Activated CD8-positive, alpha-beta memory T cell treated with anti-CD3 and anti-CD28 coated beads for 24 hours (primary cell): ENCODE measurements at places on chromosomes 3 and 15.

GRCh38 chr3:15063238-15063637 lies 1.9 kb downstream of the MRPS25 start:
- no peak for DNase-seq

DNA sequence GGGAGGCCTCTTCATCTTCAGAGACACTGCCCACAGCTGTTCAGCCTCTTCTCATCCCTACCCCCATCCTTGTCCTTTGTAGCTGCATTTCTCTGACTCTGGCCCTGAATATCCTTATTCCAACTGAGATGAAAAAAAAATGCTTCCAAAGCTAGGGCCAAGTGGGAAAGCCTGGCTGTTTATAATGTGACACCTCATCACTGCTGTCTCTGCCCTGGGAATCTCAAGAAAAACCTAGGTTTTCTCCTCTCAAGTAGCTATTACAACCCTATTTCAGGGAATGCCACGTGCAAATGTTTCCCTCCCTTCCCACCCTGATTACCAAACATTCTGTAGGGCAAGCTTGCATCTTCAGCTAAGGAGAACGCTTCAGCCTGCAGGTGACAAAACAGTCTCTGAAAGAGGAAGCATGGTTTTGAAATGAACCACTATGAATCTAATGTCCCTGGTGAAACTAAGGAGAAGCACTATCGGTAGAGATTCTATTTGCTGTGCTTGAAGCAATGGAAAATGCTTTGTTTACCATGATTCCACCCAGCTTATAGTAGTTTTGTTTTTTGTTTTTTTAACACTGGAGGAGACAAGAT lies 65.4 kb downstream of the USF3 start:
- no peak for DNase-seq

DNA sequence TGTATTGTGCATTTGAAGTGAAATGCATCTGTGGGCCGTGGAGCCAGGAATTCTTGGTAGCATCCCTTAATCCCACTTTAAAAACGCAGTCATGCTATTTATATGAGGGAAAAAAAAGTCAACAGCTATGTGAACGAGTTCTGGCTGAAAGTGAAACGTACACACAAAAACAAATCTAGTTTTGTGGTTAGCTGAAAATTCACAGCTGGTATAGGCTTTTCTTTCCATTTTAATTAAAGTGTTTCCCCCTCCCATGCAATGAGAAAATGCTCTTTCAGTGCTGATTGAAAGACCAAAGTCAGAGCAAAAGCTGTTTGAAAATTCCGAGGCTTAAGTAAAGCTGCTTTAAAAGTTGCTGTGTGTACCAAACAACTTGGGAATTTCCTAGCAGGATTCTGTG lies 297.4 kb downstream of the PLCL2 start:
- no peak for DNase-seq

DNA sequence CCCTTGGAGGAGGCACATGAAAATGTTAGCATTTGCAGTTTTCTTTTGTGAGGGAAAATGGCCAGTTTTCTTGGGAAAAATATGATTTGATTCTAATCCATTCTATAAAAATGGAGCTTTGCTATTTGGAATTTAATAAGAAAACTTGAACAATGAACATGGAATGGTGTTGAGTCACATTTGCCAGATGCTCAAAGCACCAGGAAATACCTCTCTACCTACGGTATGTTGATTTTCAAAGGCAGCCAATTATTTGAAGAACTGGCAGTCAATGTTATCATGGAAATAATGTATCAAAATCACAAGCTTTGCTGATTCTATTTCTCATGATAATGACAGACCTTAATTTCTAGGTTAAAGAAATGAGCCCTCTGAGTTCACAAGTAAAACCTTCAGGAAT lies 14.9 kb downstream of the NME9 start:
- DNase-seq = no peak

- no peak for DNase-seq
Measured at GRCh38 chr3:33807191-33807590, 8.8 kb downstream of the PDCD6IP start.

- no peak for DNase-seq
Measured at GRCh38 chr15:99989095-99989494, 255.9 kb upstream of the LYSMD4 start.

DNA sequence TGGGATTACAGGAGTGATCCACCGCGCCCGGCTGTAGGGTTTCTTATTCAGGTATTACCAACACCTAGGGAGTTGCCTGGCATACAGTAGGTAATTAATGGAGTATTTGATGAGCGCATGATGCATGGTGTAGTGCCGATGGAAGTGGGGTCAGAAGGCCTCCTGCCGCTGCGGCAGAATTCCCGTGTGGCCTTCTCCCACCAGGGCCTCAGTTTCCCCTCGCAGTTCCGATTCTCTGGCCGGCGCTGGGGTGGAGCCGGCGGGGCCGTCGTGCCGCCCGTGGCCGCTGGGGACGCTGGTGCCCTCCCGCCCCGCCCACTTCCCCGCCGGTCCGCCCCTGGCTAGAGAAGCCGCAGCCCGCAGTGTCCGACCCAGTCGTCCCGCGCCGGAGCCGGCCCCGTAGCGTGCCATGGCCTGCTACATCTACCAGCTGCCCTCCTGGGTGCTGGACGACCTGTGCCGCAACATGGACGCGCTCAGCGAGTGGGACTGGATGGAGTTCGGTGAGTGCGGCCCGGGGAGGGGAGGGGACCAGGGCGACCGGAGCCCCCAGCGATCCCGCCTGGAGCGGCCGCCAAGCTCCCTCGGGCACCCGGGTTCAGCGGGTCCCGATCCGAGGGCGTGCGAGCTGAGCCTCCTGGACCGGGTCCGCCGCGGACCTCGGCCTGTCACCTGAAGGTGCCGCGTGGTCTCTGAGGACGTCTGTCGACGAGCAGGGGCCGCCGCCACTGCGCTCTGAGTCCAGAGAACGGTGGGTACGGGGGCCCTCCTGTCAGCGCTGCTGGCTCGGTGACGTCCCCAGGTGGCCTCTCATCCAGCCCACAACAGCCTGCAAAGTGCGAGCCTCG lies at the start of gene IRAK2:
Gene IRAK2 (plus strand): TSS at position 374 of the 848 bp plus-strand sequence. CDS start 36 bp downstream, at position 410.
- peak; percentile 88 for DNase-seq

GRCh38 chr3:76369170-76369569 lies 583.8 kb upstream of the ZNF717 start:
- DNase-seq = no peak

GRCh38 chr15:30010746-30011145 lies 72.0 kb upstream of the GOLGA8J start:
- no peak for DNase-seq

- DNase-seq = peak; percentile 75
Measured at GRCh38 chr15:101242160-101242998, 9.5 kb downstream of the CHSY1 start.

- DNase-seq = no peak
Measured at GRCh38 chr3:12966847-12967605, 106.2 kb downstream of the IQSEC1 start.

DNA sequence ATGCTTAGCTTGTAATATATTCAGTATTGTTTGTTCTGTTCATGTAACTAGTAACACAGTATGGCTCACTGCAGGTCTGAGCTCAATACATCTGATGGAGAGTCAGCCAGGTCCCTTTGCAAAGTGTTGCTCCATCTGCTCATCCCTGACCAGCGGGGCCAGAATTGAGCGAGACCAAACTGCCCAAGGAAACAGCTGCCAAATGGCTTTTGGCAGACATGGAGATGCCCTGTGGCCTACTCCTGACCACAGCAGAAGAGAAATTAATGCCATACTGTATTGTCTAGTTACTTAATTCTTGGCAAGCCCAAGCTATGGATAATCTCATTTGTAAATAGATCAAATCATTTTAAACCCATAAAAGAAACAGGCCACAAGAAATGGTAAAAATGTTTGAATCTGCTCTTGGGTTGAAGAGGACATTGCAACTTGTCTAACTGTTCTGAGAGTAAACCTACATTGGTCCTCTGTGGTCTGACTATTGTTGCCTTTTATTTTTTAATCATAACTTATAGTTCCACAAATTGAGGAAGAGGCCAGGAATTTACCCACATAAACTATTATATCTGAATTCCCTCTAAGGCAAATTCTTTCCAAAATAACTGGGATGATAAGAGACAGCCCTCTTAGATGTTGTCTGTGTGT lies 209.5 kb downstream of the EBLN2 start:
- DNase-seq = no peak

- no peak for DNase-seq
Measured at GRCh38 chr15:95799286-95800200, 531.0 kb upstream of the NR2F2 start.

- DNase-seq = peak; percentile 70
Measured at GRCh38 chr15:67783303-67783702, 42.0 kb upstream of the SKOR1 start.

GRCh38 chr3:191123946-191124345 lies 75.1 kb upstream of the OSTN start:
- no peak for DNase-seq
